Left renal pelvis (tissue), 4 donors: ENCODE measurements at places on chromosomes 4 and X. TPM values are rescaled to one million over a fixed set of nuclear protein-coding genes. Genes with fewer than 3 reads are reported as not detected.

GRCh38 chr4:2059046-2059725 lies at the start of gene NAT8L:
Gene NAT8L (plus strand): TSS chr4:2059327. CDS start chr4:2059512, 185 bp downstream.
- no peak for DNase-seq

DNA sequence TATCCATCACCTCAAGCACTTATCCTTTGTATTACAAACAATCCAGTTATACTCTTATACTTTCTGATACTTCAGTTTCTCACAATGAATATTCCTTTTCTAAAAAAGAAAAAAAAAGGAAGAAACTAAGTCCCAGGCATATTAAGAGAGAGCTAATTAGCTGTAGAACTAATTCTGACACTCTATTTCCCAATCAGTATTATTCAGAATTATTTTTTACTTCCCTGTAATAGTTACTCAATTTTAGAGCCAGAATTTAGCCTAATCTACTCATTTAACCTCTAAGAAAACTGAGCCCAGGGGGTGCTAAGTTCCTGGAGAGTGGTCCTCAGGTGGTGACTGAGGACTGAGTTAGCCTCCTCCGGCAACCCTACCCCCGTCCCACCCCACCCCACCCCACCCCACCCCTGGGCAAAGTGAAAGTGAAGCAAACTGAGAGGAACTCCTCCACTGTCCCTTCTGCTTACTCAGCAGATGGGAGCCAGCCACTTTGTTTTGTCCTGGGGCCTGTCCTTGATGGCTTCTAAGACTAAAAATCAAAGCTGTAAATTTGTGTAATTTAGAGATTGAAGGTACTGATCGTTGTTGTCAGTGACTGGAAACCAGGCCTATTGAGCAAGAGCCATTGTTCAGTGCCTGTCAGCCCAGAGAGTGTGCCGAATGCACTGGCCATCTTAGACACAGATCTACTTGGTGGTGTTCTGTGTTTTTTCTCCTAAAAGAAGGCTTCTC lies 162.1 kb downstream of the CBR4 start:
- no peak for DNase-seq

ARMCX6 gene
- polyA plus RNA-seq, result 68.4 TPM

- DNase-seq, result no peak
Measured at GRCh38 chr4:61395754-61396153, 195.6 kb downstream of the ADGRL3 start.

DNA sequence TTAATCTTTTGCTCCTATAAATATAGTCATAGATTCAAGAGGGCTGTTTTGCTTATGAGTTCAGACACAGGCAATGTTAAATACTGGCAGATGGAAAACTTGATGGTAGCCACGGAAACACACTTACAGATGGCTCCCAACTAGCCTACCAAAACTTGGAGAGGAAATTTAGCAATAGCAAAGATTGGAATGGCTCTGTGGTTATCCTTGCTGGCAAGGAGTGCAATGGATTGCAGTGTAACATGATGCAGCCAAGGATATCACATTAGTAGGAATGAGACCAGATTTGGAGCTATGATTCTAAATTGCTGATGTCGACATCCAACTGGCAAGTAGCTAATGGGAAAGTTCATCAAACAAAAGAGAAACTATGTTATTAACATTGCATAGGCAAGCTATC lies 791.0 kb upstream of the DIAPH2 start:
- DNase-seq, result no peak

DNA sequence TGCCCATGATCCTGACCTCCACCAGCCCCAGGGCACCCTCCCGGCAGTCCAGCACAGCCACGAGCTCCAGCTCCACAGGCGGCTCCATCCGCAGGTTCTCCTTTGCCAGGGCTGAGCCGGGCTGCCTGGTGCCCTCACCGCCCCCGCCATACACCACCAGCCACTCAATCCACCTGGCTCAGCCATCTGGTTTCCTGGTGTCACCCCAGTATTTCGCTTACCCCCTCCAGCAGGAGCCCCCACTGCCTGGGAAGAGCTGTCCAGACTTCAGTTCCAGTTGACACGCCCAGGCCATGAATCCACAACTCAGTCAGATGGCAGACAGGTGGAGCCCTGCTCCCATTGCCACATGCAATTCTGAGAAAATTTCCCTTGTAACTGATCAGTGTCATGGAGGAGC lies 3.9 kb downstream of the SHISA3 start:
- DNase-seq, result no peak

CT47B1 gene
- not detected for polyA plus RNA-seq

DNA sequence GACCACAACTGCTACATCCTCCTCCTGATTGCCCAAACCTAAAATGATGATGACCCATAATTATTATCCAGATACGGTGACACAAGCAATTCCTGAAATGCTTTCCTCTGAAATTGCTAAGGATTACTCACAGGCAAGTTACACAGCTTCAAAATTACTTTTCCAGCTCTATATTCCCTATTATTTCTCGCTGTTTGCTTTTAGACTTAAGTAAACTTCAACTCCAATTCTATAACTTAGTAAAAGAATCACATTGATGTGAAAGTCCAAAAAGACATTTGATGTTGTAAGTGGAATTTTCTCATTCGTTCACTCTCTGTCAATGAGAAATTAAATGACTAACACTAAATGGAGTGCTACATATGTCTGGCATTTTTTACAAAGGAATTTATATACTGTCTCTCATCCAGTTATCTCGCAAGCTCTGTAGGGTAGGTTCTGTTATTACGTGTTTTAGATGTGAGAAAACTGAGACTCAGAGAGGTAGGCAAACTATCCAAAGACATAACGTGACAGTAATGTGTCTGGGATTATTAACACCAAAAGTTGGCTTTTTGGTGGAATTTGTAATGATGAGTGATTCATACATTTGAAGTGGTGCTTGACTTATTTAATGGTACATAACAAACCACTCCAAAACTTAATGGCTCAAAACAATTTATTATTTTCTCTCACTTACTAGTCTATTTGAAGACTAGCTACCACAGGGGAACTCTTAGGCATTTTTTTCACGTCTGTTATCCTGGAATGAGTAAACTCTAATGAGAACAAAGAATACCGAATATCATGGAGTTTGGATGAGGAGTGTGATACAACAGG lies 31.5 kb downstream of the PALLD start:
- no peak for DNase-seq

DNA sequence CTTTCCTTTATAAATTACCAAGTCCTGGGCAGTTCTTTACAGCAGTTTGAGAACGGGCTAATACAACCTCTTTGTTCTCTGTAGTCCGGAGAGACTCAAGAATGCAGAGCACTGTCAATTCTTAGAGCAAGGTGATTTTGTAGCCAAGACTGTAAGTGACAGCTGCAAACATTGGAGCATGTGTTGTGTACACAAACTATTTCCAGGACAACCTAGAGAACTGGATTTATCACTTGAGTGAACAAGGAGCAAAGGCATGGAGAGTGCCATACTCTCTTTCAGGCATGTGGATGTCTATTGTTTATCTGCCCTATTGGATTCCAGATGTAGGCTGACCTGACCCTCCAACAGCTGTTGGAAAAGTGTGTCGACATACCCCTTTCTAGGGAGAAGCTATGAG lies 153.9 kb downstream of the SPANXN3 start:
- no peak for DNase-seq

KLF8 gene
- 5.0 TPM for polyA plus RNA-seq

- DNase-seq, result no peak
Measured at GRCh38 chrX:153766871-153767673, 3.0 kb downstream of the PLXNB3 start.

DNA sequence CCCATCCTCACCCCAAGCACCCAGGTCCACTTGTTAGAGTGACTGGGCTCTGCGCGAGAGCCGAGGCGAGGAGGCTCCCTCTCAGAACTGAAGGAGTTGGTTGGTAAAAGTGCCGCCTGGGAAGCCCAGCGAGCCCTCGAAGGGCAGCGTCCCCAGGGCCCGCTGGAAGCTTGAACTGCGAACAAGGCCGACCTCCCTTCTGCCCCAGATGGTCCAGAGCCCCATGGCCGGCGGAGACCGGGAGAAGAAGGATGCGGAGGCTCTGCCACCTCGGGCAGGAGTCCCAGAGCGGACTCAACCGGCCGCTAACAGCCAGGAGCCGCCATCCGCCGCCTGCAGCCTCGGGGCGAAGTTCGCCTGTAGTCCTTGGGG lies 116.3 kb upstream of the TEX13C start:
- no peak for DNase-seq

DNA sequence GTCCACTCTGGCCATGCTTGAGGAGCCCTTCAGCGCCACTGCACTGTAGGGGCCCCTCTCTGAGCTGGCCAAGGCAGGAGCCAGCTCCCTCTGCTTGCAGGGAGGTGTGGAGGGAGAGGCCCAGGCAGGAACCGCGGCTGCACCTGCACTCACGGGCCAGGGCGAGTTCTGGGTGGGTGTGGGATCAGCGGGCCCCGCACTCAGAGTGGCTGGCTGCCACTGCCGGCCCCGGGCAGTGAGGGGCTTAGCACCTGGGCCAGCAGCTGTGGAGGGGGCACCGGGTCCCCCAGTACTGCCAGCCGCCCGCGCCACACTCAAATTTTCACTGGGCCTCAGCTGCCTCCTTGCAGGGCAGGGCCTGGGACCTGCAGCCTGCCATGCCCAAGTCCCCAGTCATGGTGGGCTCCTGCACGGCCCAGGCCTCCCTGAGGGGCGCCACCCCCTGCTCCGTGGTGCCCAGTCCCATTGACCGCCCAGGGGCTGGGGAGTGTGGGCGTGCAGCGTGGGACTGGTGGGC lies 347.2 kb upstream of the SPOCK3 start:
- DNase-seq, result no peak

UCP1 gene
- not detected for polyA plus RNA-seq

DNA sequence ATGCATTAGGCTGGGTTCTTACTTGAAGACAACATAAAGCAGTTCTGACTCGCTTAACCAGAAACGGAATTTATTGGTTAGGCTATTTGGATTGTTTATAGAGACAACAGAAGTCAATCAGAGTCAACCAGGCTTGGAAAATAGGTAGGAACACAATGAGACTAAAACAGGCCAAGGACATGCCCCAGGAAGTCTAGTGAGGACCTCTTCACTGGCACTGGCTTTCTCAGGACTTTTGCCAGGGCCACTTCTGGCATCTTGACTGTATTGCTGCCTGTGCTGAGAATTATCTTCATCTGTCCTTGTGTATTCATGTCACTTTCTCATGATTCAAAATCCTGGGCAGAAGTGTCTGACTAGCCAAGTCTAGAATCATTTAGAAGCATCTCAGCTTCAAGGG lies 19.6 kb downstream of the PGAM4 start:
- no peak for DNase-seq

- DNase-seq, result no peak
Measured at GRCh38 chrX:32673193-32673592, 538.2 kb downstream of the DMD start.

DNA sequence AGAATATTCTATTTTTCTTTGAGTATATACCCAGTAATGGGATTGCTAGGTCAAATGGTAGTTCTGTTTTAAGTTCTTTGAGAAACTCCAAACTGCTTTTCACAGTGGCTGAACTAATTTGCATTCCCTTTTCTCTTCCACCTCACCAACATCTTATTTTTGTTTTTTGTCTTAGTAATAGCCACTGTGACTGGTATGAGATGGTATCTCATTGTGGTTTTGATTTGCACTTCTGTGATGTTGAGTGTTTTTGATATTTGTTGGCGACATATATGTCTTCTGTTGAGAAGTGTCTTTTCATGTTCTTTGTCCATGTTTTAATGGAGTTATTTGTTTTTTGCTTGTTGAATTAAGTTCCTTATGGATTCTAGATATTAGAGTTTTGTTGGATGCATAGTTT lies 24.4 kb downstream of the AIMP1 start:
- no peak for DNase-seq

- DNase-seq, result no peak
Measured at GRCh38 chrX:10769696-10770619, 149.6 kb upstream of the MID1 start.

LRRC66 gene
- polyA plus RNA-seq, result 1.6 TPM

CCDC110 gene
- 1.5 TPM for polyA plus RNA-seq

ADH7 gene
- polyA plus RNA-seq, result not detected

GRCh38 chrX:111127038-111127437 lies 31.0 kb downstream of the PAK3 start:
- DNase-seq, result no peak

- DNase-seq, result no peak
Measured at GRCh38 chrX:128518508-128518907, 466.3 kb upstream of the ACTRT1 start.

- no peak for DNase-seq
Measured at GRCh38 chrX:15334561-15334960, 762 bp downstream of the PIGA start.

DNA sequence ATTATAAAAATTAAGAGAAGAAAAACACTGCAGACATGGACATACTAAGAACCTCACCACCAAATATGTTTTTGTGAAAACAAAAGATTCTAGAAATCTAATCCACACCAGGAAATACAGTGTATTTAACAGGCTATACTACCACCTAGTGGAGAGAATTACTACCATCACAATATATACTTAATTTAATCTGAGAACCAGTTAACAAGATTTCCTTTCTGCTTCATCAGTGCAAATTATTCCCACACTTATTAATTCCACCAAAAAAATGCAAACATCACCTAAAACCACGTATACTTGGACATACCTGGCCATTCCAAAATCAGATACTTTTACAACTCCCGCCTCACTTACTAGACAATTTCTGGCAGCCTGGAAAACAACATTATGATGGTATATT lies 7.0 kb upstream of the TXK start:
- no peak for DNase-seq

GRCh38 chr4:109733728-109734127 lies 3.9 kb upstream of the PLA2G12A start:
- DNase-seq, result no peak

- no peak for DNase-seq
Measured at GRCh38 chrX:63101879-63102620, 249.1 kb downstream of the SPIN4 start.

DNA sequence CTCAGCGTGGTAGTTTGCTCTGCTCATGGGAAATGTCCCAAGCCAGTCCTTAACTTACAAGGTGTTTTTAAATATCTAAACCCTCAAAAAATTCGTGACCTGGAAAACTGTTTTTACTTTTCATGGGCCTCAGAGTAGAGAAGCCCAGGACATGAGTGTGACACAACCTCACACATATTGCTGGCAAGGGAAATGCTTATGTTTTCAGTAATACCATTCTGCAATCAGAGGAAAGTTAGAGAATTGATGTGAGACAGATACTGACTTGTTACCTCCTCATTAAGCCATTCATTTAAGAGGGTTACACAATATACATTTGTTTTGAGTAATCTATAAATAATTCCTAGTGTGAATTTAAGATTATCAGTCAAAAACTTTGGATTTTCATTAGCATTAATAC lies 209.5 kb downstream of the ARHGAP10 start:
- DNase-seq, result no peak

DNA sequence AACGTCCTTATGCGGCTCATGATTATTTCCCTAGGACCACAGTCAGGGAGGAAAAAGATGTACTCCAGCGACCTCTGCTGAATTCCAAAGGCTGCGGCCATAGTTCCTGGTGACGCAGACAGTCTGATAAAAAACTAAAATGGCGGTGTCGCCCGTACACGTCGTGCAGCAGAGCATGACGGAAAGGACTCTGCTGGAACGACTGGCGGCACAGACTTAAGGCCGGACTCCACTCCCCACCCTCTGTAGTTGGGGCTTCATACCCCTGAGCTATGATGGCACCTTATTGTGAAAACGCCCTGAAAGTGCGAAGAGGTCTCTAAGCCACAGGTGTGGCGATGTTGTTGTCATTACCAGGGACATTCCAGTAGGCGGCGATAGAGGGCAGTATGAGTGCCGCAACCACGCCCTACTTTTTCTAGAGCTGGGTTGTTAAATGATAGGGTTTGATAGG lies 90.0 kb upstream of the EDA2R start:
- peak; percentile 29 for DNase-seq

HTRA3 gene
- polyA plus RNA-seq, result 8.8 TPM
